T-helper 17 cell (primary cell): ENCODE measurements at places on chromosomes 13 and 19.

DNA sequence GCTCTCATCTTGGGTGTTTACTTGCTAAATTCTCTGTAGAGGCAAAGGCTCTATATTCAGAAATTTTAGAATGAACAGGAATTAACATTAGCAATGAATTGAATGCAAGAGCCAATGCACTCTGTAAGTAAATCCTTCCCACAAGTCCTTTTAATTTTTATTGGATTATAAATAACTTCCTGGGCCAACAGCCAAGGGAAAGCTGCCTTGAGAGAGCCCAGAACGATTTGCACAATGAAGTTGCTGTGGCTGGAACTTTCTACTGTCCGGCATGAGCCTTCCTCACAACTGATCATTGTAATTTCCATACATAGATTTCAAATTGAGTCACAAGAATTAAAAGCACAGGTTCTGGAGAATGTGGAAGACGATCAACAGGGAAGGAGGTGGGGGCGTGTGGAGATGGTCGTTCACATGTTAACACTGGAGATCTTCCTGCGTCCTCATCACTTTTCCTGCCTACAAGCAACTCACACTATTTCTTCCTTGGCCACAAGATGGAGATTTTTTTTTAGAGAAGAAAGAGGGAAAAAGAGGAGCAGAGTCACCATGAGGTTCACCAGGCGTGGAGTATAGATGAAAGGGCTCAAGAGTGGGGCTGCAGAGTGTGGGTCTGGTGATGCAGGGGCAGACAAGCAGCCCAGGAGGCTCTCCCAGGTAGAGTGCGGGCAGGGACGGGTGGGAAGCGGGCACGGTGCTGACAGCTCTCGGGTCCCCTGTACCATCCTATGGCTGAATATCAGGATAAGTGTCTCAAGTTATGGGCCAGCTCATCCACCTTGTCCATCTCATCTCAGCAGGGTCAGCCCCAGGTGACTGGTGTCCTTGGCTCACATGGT lies 110.7 kb downstream of the SOX1 start:
- peaks cover 15% of the 10 kb centered on the region for H3K27me3 ChIP-seq
- H3K36me3 ChIP-seq: no peaks in the 10 kb centered on the region
- H3K4me3 ChIP-seq: no peak overlapping the region
- no peak overlapping the region for H3K27ac ChIP-seq
- DNase-seq: no peak
- no peaks in the 10 kb centered on the region for H3K4me1 ChIP-seq

DNA sequence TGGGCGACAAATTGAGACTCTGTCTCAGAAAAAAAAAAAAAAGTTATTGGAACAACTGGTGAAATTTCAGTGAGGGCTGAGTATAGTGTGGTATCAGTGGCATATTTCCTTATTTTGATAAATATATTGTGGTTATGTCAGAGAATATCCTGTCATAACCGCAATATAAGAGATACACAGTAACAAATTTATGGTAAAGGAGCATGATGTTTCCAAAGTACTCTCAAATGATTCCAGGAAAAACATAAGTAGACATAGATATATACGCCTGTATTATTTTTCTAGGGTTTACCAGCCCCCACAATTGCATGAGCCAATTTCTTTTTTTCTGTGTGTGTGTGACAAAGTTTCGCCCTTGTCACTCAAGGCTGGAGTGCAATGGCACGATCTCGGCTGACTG lies 5.7 kb upstream of the C5AR1 start:
- peaks cover 14% of the 10 kb centered on the region for H3K27me3 ChIP-seq
- no peak for DNase-seq
- peaks cover 2% of the 10 kb centered on the region for H3K36me3 ChIP-seq
- H3K27ac ChIP-seq: no peak overlapping the region

GRCh38 chr19:7132054-7132453 lies 62.6 kb downstream of the ZNF557 start:
- no peak overlapping the region for H3K27ac ChIP-seq
- H3K4me1 ChIP-seq: no peaks in the 10 kb centered on the region
- H3K36me3 ChIP-seq: no peaks in the 10 kb centered on the region
- no peak overlapping the region for H3K4me3 ChIP-seq

GRCh38 chr13:28002886-28003698 lies 14.6 kb upstream of the URAD start:
- no peak overlapping the region for H3K4me3 ChIP-seq
- DNase-seq: no peak
- peaks cover 2% of the 10 kb centered on the region for H3K36me3 ChIP-seq
- no peak overlapping the region for H3K27ac ChIP-seq

DNA sequence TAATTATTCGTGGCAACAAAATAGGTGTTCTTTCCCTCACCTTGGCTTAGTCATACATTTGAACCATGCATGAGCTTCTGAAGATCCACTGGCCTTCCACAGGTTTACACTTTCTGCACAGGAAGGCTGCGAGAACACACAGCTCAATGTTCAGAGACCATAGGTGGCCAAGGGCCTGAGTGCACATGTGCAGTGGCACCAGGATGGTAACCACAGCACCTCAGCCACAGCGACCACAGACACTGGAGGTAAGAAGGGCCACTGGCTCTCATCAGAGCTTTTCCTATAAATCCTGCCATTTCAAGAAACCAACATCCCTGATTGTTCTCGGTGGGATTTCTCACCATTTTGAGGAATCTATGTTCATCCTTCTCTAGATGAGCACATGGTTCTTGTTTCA lies 1.6 kb downstream of the DCLK1 start:
- DNase-seq: no peak
- no peaks in the 10 kb centered on the region for H3K36me3 ChIP-seq
- H3K4me1 ChIP-seq: peaks cover 3% of the 10 kb centered on the region
- H3K27ac ChIP-seq: no peak overlapping the region
- H3K4me3 ChIP-seq: no peak overlapping the region

GRCh38 chr13:23654111-23655110 lies 84.2 kb downstream of the TNFRSF19 start:
- no peak overlapping the region for H3K27ac ChIP-seq
- no peaks in the 10 kb centered on the region for H3K36me3 ChIP-seq
- no peak overlapping the region for H3K4me3 ChIP-seq
- peaks cover 5% of the 10 kb centered on the region for H3K4me1 ChIP-seq
- no peak for DNase-seq

DNA sequence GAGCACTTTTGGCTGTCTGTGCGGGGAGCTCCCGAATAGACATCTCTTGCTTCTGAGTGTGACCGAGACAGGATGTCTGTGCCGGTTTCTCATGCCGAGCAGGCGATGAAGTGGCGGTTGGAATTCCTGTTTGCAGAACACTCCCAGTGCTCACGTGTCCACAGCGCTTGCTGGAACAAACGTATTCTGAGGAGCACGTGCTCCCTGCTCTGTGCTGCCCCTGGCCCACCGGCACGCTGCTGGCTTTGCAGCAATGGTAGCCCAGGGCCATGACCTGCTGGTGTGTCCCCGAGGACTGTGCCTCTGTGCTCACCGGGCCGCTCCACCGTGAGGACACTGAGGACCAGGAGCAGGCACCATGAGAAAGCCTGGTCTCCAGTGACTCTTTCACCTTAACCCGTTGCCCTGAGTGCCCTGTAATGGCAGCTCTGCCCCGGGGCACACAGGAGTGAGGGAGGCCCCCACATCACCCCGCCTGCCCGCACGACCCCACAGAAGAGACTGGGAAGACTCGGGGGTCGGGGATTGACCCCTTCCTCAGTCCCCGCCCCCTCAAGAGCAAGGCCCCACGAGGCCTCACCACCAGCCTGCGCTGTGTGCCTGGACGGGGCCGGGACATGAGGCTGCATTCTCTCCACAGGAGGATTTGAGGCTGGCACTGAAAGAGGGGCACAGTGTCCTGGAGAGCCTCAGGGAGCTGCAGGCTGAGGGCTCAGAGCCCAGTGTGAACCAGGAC lies 40.0 kb upstream of the F7 start:
- DNase-seq: no peak
- peaks cover 2% of the 10 kb centered on the region for H3K4me1 ChIP-seq
- no peak overlapping the region for H3K27ac ChIP-seq
- H3K36me3 ChIP-seq: peaks cover 2% of the 10 kb centered on the region
- H3K27me3 ChIP-seq: no peaks in the 10 kb centered on the region
- H3K4me3 ChIP-seq: no peak overlapping the region

DNA sequence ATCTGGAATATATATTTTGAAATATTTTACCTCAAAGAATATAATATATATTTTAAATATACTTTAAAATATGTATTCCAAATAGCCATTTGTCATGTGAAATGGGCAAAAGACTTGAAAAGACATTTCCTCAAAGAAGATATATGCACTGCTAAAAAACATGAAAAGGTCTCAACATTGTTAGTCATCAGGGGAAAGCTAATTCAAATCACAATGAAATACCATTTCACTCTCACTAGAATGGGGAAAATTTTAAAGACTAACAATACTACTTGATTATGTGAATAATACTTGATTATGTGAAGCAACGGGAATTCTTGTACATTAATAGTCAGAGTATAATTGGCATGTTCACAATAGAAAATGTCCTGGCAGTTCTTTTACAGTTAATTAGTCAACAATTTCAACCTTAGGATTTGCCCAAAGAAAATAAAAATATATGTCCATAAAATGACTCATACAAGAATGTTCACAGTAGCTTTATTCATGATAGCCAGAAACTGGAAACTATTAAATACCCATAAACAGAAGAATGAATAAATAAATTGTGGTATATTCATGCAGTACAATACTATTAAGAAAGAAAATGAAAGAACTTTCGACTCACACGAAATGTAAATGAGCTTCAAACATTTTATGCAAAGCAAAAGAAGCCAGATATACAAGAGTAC lies 6.8 kb upstream of the KBTBD6 start:
- no peaks in the 10 kb centered on the region for H3K27me3 ChIP-seq
- H3K4me3 ChIP-seq: no peak overlapping the region
- no peak for DNase-seq
- H3K27ac ChIP-seq: no peak overlapping the region
- H3K4me1 ChIP-seq: no peaks in the 10 kb centered on the region
- H3K36me3 ChIP-seq: no peaks in the 10 kb centered on the region

DNA sequence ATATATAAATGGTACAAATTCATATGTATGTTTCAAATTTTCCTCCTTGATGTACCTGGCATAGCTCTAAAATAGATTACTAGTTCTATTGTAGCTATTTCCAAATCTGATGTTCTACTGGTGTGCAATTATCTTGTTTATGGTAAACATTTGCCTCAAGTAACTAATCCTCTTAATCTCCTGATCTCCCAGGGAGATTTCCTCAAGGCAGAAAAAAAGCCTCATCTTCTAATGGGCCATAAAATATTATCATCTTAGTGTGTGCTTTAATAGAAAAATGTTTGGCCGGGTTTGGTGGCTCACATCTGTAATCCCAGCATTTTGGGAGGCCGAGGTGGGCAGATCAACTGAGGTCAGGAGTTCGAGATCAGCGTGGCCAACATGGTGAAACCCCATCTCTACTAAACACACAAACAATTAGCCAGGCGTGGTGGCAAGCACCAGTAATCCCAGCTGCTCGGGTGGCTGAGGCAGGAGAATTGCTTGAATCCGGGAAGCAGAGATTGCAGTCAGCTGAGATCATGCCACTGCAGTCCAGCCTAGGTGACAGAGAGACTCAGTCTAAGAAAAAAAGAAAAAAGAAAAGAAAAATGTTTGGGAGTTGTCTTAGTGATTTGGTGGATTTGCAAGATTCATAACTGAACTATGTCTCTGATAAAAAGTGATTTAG lies 498.9 kb upstream of the SLITRK5 start:
- H3K27me3 ChIP-seq: no peaks in the 10 kb centered on the region
- H3K36me3 ChIP-seq: no peaks in the 10 kb centered on the region
- no peak for DNase-seq
- no peaks in the 10 kb centered on the region for H3K4me1 ChIP-seq
- no peak overlapping the region for H3K4me3 ChIP-seq
- no peak overlapping the region for H3K27ac ChIP-seq

GRCh38 chr19:3491396-3492119 lies 8.3 kb upstream of the SMIM44 start:
- no peaks in the 10 kb centered on the region for H3K36me3 ChIP-seq
- no peaks in the 10 kb centered on the region for H3K27me3 ChIP-seq
- peaks cover 6% of the 10 kb centered on the region for H3K4me1 ChIP-seq
- DNase-seq: no peak
- H3K27ac ChIP-seq: no peak overlapping the region
- H3K4me3 ChIP-seq: no peak overlapping the region

DNA sequence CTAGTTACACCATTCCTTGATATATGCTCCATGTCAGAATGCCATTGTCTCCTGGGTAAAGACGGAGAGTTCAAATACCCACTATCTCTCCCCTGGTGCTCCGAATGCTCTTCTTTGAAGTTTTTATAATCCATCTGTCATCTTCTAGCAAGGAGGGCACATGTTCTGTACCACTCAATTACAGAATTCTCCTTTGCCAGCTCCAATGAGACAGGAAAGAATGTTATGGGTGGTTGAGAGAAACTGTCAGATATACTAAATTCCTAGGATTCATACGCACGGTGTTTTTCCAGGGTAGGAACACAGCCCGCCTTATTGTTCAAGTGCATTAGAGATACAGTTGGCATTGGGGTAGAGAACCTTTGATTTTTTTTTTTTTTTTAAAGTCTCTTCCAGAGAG lies 118.0 kb upstream of the ZNF536 start:
- no peak overlapping the region for H3K27ac ChIP-seq
- H3K4me3 ChIP-seq: no peak overlapping the region
- H3K36me3 ChIP-seq: no peaks in the 10 kb centered on the region
- peaks cover 50% of the 10 kb centered on the region for H3K27me3 ChIP-seq
- no peaks in the 10 kb centered on the region for H3K4me1 ChIP-seq

DNA sequence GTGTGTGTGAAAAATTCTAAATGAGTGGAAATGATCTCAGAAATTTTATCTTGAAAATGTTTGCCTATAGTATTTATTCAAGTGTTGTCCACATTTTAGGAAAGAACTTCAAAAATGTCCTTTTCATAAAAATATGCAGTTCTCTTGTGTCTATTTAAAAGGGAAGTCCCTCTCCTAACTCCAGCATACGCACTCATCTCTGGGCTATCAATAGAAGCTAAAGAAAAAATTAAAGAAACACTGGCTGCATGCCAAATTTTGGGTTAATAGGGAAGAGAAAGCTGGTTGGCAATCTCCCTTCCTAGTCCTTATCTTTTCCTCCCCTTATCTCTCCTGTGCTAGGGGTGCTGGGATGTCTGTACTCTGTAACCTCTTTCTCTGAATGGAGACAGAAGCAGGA lies 313.3 kb downstream of the ENOX1 start:
- H3K4me1 ChIP-seq: no peaks in the 10 kb centered on the region
- no peak overlapping the region for H3K27ac ChIP-seq
- H3K27me3 ChIP-seq: peaks cover 26% of the 10 kb centered on the region
- DNase-seq: no peak
- no peak overlapping the region for H3K4me3 ChIP-seq

GRCh38 chr13:75507027-75508001 lies 25.3 kb upstream of the TBC1D4 start:
- no peaks in the 10 kb centered on the region for H3K4me1 ChIP-seq
- no peak overlapping the region for H3K27ac ChIP-seq
- H3K4me3 ChIP-seq: no peak overlapping the region
- H3K27me3 ChIP-seq: peaks cover 5% of the 10 kb centered on the region
- DNase-seq: no peak
